Stimulated activated CD4-positive, alpha-beta T cell treated with anti-CD3 and anti-CD28 coated beads, TNF-alpha, amount 100 ng/mL, for 24 hours (primary cell): ENCODE measurements at places on chromosomes 6 and 20.

DNA sequence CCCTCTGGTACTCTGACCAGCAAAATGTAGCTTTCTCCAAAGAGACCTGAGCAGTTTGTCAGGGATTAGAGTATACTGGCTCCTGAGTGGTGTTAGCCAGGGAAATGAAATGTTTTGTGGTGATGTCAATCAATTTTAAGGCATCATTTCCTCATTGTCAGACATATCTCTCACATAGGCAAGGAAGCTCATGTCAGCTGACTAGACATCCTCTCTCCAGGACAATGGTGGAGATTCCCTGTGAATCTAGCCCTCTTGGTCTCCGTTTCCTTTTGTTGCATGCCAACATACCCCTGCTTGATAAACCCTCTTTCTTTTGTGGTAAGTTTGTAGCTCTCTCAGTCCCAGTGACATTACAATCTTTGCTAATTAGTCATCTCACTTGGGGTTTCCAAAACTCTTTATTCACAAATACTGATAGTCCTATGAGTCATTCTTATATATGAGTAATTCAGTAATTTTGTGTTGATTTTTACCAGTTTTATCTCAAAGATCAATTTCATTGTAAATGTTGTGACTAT, 135.6 kb upstream of the PTPRK start:
- peak; percentile 12 for DNase-seq

DNA sequence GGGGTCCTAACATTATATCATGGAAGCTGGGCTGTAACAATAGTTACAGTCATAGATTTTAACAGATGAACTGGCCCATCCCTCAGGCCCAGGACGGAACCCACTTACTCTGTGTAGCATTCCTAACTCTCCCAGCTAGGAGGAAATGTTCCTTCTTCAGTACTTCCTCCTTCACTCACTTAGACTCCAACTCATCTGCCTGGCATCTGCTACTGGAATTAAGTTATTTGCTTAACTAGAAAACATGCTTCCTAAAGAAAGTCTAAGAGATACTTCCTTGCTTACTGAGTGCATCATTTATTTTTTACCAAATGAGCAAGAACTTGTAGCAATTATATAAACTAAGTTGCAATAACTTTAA, 20.5 kb downstream of the GCLC start:
- no peak for DNase-seq

GRCh38 chr6:44278774-44279697, 8.8 kb downstream of the TMEM151B start:
- no peak for DNase-seq

DNA sequence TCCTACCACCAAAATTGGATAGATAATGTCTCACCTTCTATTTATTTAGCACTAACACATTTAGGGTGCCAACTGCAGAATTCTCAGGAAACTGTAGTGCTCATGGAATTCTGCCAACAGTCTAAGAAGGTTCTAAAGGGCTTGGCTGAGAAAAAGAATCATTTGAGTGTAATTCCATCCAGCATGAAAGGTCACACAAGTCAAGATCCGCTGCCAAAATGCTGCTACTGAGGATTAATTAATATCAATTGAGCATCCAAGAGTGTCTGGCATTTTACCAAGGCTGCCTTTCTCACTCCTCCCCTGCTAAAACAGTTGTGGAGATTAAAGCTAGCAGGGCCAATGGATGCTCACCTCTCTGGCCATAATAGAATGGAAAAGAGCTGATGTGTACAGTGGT, 112.7 kb downstream of the FHL5 start:
- DNase-seq: no peak

DNA sequence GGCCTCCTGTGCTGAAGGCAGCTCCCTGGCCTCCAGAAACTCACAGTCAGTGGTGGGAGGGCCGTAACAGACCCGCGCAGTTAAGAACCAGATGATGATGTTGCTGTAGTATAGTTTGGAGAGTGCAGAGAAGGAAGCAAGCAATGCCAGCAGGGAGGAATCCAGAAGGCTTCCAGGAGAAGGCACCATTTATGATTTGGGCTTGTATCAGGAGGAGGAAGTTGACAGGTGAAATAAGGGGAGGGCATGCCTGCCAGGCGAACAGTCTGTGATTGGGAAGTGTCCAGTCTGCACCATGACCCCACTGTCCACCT, 13.3 kb upstream of the BAK1 start:
- DNase-seq: no peak

DNA sequence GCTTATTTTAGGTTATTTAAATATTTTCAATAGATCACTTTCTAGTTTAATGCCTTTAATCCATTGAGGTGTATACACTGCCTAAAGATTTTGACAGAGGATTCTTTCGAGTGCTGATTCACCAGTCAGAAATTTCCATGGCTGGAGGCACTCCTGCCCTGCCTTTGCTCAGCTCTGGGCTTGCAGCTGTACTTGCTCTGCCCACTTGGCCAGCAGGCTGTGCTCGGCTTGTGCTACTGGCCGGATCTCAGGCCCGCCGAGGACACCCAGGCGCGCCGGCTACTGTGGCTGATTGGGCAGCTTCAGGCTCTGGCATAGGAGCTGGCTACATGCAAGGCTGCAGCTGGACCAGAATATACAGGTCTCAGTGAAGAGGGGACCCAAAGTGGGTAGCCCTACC, 675.1 kb upstream of the MMS22L start:
- DNase-seq: no peak

- DNase-seq: no peak
These were observed 54.8 kb downstream of the PGM3 start for GRCh38 chr6:83138118-83138722.

GRCh38 chr6:2549834-2550233, 200.9 kb downstream of the MYLK4 start:
- no peak for DNase-seq

DNA sequence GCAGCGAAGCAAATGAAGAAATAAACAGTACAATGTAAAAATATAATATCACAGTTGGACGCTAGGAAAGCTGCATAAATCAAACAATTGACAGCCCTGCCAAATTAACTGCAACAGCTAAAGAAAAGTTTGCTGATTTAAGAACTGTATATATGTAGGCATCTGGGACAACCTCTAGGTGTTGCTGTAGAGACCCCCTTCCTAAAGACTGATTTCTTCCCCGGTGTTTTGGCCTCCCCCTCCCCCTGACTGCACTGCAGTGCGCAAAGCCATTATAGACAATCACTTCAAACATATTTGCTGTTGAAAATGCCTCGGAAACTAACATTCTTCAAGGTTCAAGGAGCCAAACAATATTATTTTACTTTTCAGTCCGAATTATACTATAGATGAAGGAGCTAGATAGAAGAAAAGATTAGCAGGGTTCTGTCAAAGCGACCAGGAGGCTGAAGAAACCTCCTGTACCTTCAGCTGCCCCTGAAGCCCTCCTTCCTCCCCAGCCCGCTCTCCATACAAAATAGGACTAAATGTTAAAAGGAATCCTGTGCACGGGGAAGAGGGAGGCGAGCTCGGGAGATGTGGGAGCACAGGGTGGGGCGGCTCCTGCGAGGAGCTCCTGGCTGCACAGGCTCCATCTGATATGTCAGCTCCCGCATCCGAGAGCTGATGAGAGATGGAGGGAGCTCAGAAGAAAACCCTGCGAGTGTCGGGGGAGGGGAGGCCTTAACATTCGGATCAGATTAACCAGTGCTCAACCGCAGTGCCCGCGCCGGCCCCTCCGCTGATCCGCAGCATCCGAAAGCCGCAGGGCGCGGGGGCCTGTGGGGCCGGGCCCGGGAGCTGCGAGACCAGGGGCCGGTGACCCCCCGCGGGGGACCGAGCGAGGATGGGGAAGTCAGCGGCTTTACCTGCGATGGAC, 822 bp downstream of the ELOVL4 start:
- peak; percentile 5 for DNase-seq

- DNase-seq: no peak
These were observed 86.8 kb upstream of the SHLD1 start for GRCh38 chr20:5663396-5663795.

GRCh38 chr6:134168590-134169208, 116.3 kb upstream of the SLC2A12 start:
- no peak for DNase-seq

DNA sequence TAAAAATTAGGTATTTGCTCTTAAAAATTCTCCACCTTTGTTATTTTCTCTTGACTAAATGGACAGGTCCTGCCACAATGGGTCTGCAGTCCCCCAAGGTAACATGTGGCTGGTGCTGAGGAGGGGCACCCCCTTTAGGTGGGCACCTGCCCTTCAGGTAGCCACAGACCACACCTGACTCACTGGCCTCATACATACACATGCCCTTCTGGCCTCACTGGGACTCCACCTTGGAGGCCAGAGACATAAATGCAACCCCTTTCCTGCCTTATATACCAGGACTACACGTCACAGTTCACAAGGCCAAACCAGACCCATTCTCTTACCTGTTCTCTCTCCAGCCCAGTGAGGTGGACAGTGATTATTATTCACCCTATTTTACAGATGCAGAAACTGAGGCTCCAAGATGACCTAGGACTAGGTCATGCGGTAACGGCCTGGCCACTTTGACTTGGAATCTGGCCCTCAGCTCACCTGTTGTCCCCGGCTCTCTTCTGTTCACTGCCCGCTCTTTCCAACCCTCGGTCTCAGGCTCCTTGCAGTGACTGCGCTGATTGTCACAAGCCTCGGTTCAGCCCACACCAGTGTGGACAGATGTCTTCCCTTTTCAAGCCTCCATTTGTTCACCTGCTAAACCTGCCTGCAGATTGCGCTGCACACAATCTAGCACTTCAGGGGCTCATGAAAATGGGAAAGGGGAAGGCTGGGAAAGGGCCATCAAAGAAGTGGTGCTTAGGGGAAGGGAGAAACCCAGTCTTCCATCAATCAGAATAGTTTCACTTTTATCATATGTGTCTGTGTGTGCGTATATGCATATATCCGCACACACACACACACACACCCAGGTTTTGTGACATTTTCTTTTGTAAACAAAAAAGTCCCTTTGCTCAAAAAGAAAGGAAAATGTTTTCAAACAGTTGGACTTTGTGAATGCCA, 121.7 kb downstream of the BCAS1 start:
- no peak for DNase-seq

DNA sequence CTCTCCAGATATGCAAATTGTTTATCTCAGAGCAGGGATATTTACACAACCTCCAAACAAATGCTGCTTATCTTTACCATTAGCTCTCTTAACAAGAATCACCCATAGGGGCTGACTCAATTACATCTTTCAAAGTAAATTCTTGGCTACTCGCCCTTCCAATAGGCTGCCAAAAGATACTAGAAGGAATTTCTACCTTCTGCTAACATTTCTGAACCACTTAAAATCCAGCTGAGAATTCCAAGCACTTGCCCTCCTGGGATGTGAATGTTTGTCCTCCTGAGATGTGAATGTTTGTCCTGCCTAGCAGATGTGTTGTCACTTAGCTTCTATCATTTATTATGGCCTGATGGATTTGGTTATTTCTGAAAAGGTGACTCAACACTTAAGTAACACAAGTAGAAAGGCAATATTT, 388.0 kb downstream of the GJA1 start:
- no peak for DNase-seq

- no peak for DNase-seq
These were observed 12.9 kb upstream of the WFDC2 start for GRCh38 chr20:45456632-45457031.

- no peak for DNase-seq
These were observed 17.8 kb downstream of the ADGRF4 start for GRCh38 chr6:47716207-47716606.

- DNase-seq: no peak
These were observed 7.4 kb downstream of the PIM1 start for GRCh38 chr6:37177077-37177934.

- no peak for DNase-seq
These were observed 636.9 kb downstream of the MMUT start for GRCh38 chr6:48826152-48826515.

DNA sequence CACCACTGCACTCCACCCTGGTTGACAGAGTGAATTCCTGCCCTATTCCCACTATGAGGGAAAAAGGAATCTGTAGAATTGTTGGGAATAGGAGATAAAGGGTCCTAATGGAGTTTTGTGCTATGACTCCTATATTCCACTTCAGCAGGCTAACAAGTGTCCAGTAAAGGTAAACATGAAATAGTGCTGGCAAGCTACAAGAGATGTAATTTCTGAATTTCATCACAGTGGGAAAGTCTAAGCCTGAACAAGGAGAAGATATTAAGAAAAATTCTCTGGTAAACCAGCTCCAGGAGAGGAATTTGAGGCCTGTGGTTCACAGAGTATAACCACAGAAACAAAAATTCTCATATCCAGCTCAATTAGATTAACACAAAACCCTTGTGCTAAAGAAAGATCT, 10.3 kb upstream of the C6orf58 start:
- DNase-seq: no peak

- no peak for DNase-seq
These were observed 268.8 kb downstream of the GRIK2 start for GRCh38 chr6:101662111-101662897.

GRCh38 chr20:36377348-36378326, 71.5 kb downstream of the DLGAP4 start:
- DNase-seq: no peak

GRCh38 chr6:160462551-160463109, 114.5 kb downstream of the SLC22A3 start:
- DNase-seq: peak; percentile 21

GRCh38 chr6:151338651-151339200, 52.6 kb downstream of the ZBTB2 start:
- no peak for DNase-seq

DNA sequence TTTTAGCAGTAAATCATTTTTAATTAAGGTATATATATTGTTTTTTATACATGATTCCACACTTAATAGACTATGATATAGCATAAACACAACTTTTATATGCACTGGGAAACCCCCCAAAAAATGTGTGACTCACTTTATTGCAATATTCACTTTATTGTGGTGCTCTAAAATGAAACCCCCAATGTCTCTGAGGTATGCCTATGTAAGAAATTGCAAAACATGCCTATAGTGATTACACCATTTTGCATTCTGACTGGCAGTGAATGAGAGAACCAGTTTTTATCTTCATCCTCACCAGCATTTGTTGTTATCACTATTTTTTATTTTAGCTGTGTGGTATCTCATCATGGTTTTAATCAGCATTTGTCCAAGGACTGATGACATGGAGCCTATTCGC, 8.5 kb upstream of the CST11 start:
- DNase-seq: no peak

DNA sequence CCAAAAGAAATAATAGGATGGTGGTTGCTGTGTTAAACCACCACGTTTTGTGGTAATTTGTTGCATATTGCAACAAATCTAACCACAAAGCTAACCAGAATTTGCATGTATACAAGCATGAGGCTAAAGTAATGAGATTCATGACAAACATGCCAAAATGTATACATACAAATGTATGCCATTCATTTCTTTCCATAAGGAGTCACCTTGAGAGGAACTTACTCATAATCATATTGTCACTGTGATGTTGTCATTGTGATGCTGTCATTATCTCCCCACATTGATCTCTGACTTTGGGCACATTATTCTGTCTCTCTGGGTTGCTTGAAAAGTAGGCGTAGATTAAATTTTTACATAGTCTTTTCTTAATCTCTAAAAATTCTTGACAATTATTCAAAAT, 886.8 kb upstream of the FLRT3 start:
- DNase-seq: no peak

GRCh38 chr6:16338577-16339264, 100.3 kb downstream of the GMPR start:
- no peak for DNase-seq

GRCh38 chr6:32222333-32223230, 1.3 kb downstream of the NOTCH4 start:
- DNase-seq: no peak
